ENCODE measurements at places on chromosomes 3 and 15.

- DNase-seq: no peak
These were observed 35.8 kb downstream of the ABHD17C start for GRCh38 chr15:80730926-80731325.

GRCh38 chr3:175672119-175672689 lies 813.1 kb downstream of the NAALADL2 start:
- no peak for DNase-seq

- DNase-seq: no peak
These were observed 535.6 kb upstream of the ALCAM start for GRCh38 chr3:104831071-104831470.

GRCh38 chr15:100520132-100520921 lies 8.4 kb downstream of the CERS3 start:
- no peak for DNase-seq

GRCh38 chr3:53890726-53891475 lies 758 bp downstream of the SELENOK start:
- no peak for DNase-seq

GRCh38 chr3:194272221-194272620 lies 78.9 kb downstream of the CPN2 start:
- DNase-seq: no peak

- no peak for DNase-seq
These were observed 76.1 kb downstream of the CLDN11 start for GRCh38 chr3:170494766-170495165.

DNA sequence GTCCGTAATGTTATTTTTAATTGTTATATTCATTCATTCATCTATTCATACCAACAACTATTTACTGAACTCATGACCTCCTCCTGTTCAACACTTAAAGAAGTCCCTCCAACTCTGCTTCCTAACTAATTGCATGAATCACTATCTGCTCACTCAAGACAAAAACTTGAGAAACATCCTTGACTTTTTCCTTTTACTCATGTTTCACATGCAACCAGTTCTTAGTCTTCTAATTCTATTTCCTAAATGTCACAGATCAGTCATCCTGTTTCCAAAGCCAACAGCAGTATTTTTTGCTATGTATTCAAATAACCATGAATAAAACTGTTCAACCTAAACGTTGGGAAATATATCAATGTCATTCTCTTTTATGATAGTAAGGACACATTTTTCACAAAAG lies 124.6 kb upstream of the GBE1 start:
- DNase-seq: no peak
